Fibroblast of skin of left biceps (primary cell): ENCODE measurements at places on chromosomes 11 and 22.

GRCh38 chr11:3994030-3994640 is 100.5 kb upstream of the RRM1 start:
- DNase-seq: no peak

GRCh38 chr11:28582506-28582905 is 474.3 kb downstream of the METTL15 start:
- no peak for DNase-seq

DNA sequence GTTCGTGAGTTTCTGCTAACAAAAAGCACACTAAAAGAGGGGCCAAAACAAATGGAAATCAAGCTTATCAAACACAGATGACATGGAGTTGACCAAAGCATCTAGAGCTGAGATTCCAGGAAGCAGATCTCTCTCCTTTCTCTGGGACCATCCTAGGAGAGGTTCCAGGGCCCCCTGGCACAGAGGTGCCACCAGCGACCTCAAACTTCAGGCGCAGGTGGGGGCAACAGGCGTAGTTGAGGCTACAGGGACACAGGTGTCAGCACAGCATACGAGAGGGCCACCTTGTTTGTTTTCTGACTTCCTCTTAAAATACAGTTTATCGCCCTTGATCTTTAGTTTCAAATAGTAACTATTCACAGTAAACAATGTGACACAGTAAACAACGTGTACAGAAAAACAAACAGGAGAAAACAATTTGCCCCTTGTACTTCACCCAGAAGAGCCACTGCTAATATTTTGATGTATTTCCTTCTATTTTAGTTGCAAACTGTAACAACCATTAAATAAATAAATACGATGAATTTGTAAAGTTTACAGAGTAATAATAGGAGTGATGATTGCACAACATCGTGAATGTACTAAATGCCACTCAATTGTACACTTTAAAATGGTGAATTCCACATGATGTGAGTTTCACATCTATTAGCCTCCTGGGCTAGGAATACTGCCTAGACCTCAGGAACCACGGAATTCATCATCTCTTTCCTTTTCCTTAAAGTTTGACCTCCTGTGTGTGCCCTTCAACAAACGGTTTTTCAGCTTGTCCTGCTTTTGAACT is 52.2 kb downstream of the IGLL5 start:
- no peak for DNase-seq

DNA sequence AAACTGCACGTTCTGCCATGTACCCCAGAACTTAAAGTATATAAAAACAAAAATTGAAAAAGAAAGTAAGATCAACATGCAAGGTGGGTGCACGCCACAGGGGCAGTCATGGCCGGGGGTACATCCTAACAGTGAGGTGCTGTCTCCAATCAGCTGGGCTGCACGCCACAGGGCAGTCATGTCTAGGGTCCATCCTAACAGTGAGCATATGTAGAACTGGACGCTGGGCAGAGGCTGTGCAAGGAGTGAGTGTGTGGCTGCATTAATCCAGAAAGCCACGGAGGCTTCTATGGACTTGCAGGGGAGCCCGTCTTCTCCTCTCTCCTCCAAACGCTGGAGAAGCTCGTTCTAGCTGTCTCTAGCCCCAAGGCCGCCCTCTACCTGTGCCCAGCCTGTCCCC is 1105.0 kb downstream of the BRD1 start:
- no peak for DNase-seq

- DNase-seq: no peak
Observed at GRCh38 chr11:27281276-27281675, 81.7 kb downstream of the CCDC34 start.

DNA sequence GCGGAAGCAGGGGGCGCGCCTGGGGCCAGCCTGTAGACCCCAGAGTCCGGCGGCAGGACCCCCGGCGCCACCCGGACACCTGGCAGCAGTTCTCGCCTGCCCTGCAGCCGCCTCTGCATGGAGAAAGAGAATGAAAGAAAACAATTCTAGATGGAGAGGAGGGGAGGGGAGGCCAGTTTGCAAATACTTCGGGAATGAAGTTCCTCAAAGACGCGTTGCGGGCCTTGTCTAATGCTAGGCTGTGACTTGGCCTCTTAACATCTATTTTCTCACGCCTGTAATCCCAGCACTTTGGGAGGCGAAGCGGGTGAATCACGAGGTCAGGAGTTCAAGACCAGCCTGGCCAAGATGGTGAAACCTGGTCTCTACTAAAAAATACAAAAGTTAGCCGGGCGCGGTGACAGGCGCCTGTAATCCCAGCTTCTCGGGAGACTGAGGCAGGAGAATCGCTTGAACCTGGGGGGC is 2.1 kb upstream of the BARX2 start:
- DNase-seq: no peak

GRCh38 chr22:34306361-34306760 is 386.1 kb upstream of the LARGE1 start:
- DNase-seq: no peak

GRCh38 chr22:33521879-33522665 is 398.2 kb downstream of the LARGE1 start:
- no peak for DNase-seq

DNA sequence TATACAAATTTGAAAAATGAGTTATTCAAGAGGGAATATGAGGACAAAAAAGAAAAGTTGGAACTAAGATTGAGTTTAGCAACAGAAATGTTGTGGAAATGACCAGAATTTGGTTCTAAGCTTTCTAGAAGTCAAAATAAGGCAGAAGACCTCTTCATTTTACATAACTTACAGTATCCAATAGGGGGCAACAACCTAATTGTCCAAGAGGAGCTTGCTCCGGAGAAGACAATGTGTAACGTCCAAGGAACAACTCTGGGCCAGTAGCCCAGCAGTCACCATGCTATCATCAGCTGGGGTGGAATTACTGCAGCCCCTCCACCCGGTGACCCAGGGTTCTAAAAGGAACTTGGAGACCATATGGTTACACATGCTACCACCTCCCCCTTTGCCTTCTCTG is 14.1 kb downstream of the CNTF start:
- no peak for DNase-seq
